Activated gamma-delta T cell treated with anti-CD3 and anti-CD28 coated beads, Interleukin-2, amount 50 U/mL, for 16 hours (primary cell): ENCODE measurements at places on chromosomes 13 and 19.

- DNase-seq, result no peak
These were observed 5.4 kb upstream of the TRIM28 start for GRCh38 chr19:58538257-58539168.

DNA sequence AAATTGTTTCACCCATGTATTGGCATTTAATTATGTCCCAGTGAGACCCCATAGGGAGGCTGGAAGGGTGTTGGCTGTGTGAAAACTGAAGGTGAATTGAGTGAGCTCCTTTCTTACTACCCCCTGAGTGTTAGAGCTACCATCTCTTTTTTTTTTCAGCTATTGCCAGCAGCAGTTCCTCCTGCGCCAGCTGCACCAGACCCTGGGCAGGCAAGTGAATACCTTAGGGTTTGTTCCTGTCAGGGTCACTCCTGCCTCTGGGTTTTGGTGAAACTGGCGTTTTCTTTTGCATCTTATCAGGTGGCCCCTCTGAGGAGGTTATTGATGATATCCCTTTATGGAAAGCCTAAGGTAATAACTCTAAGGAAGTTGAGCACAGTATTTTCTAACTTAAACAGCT, 25.5 kb downstream of the CEACAM8 start:
- DNase-seq, result no peak

DNA sequence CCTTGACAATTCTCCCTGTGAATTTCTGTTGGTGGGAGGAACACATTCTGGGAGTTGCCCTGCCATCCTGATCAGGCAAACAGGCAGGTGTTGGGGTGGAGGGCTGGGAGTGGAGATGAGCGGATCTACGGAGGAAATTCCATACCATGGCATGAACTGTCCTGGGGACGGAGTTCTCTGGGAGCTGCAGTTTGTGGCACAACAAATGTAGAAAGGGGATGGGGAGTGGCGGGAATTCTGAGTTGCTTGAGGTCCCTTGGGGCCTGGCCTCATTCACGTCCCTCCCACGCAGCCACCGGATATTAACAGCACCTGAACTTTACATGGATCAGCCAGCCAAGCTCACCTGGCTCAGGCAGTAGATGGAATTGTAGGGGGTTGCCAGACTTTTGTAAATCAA, 70.0 kb downstream of the CHST8 start:
- DNase-seq, result no peak

GRCh38 chr19:2475018-2475701, 767 bp upstream of the GADD45B start:
- peak; percentile 49 for DNase-seq

DNA sequence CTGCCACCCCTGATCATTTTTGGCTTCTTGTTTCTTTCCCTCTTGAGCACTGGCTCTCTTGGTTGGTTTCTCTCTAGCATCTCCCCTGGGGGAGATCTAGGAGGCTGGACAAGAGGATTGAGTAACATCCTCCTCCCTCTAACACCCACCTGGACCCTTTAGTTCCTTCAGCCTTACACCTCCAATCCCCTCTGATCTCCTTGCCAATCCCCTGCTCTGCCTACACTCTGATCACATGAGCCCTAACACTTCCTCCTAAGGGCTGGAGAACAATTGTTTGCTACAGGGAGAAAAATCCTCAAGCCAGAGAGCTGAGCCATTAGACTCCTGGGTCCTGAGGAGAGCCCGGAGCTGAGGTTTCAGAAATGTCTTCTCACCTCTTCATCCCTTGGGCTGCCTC, 65.9 kb upstream of the ADGRL1 start:
- no peak for DNase-seq

DNA sequence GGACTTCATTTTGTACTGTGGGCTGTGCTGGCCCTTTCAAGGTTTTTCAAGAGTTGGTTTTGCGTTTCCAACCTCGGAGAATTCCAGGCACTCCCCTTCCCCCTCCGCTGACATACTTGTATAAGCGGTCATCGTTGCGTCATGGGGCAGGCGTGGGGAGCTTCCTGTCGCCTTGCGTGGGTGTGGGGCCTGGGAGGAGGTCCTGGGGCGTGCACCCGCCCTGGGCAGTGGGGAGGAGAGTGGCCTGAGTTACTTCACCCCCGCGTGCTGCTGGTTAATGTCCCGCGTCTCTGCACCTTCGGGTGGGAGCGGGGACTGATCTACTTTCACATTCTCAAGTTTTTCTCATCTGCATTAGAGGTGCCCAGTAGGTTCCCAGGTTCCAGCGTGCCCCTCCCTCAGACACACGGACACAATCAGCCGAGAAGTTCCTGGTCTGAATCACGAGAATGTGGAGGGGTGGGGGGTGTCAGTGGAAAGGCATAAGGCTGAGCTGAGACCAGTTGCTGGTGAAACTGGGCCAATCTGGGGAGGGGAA, 4.1 kb downstream of the IER2 start:
- peak; percentile 47 for DNase-seq

- no peak for DNase-seq
These were observed 38.0 kb downstream of the NFIX start for GRCh38 chr19:13033244-13033643.

GRCh38 chr19:6103217-6103644, 7.1 kb downstream of the RFX2 start:
- no peak for DNase-seq

- no peak for DNase-seq
These were observed 3.5 kb downstream of the N4BP2L2 start for GRCh38 chr13:32535115-32535514.

DNA sequence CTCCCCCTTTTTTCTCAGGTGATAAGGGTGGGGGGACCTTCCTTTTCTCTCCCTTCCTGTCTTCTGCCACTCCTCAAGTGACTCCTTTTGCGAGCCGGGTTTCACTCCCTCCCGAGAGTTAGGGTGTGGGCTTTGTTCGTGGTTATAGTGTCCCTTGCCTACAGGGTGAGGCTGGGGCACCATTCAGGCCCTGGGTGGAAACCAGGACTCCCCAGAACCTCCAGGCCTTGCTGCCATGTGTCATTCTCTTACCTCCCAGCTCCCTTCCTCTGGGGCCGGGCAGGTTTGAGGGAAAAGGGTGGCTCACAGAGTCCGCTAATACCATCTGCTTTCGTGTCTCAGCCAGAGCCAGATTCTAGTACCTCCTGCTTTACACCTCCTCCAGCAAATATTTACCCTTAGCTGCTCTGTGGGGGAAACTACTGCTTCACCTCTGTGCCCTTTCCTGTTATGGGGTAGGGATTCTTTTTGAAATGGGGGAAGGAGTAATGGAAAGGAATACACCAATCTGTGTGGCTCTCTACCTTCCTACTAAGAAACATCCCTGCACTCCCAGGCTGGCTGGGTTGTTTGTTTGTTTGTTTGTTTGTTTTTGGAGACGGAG, 2.8 kb downstream of the ACTN4 start:
- no peak for DNase-seq

- no peak for DNase-seq
These were observed 406.9 kb downstream of the FGF9 start for GRCh38 chr13:22077764-22078163.

DNA sequence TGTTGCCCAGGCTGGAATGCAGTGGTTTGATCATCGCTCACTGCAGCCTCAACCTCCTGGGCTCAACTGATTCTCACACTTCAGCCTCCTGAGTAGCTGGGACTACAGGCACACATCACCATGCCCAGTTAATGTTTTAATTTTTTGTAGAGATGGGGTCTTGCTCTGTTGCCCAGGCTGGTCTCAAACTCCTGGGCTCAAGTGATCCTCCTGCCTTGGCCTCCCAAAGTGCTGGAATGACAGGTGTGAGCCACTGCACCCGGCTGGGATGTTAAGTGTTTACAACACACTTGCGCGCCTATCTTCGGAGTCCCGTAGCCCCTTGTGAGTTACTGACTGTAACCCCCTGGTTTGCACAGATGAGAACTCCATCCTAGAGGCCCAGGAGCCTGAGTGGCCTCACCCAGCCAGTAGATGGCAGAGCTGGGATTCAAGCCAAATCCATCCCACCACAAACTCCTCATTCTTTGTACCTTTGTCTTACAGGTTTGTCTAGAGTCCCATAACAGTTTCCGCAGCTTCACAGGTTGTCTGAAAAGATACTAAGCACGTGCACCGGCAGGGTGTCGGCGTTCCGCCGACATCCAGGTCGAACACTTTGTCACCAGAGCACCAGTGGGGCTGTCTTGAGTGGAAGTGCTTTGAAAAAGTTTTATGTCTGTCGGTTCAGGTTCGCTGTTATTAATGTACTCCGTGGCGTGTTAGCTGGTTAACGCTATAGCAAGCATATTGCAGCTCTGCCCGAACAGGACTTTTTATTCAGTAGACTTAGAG, 14.7 kb downstream of the MAG start:
- no peak for DNase-seq

DNA sequence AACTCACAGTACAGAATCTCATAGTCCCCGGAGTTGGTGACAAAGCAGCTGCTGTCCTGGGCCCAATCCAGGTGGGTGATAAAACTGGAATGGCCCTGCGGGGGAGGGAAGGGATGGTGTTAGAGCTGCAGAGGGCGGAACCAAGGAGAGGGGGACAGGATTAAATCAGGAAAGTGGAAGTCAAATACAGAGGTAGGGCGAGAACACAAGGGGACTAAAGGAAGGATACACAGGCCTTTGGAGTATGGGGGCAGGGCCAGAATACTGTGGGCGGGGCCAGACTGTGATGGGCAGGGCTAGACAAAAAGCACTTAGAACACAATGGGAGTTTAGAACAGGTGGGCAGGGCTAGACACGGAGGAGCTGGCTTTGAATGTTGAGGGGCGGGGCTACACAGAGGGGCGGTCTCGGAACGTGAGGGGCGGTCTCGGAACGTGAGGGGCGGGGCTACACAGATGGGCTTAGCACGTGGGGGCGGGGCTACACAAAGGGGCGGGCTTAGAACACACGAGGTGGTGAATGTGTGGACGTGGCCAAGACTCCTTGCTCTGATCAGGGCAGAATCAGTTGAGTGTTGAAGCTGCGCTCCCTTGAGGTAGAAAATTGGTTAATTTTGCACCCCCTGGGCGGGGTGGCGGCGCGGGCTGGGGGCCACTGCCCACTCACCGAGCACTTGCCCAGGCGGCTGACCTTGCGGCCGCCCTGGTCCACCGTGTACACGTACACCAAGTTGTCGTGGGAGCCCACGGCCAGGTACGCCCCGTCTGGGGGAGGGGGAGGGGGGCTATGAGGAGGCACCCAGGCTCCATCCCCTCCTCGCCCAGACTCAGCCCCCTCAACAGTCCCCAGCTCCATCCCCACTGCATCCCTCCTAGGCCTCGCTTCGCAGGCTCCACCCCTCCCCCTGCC, 14.0 kb upstream of the GPR4 start:
- peak; percentile 28 for DNase-seq

DNA sequence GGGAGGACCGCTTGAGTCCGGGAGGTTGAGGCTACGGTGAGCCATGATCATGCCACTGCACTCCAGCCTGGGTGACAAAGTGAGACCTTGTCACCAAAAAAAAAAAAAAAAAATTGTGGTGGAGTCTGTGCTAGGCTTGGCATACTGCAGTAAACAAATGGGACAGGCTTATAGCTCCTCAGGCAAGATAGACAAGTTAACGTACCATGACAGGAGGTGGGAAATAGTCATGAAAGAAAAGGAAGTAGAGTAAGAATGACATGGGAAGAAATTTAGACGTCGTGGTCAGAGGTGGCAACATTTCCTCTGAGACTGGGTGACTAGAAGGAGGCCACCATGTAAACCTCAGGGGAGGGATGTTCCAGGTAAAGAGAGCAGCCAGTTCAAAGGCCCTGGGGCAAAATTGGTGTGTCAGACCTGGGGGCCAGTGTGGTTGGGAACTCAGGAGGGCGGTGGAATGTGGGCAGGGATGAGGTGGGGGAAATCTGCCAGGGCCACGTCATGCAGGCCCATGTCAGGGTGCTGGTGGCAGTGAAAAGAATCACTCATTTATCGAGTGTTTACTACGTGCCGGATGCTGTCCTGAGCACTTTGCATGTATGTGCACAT, 5.6 kb downstream of the SNRPA start:
- peak; percentile 28 for DNase-seq

DNA sequence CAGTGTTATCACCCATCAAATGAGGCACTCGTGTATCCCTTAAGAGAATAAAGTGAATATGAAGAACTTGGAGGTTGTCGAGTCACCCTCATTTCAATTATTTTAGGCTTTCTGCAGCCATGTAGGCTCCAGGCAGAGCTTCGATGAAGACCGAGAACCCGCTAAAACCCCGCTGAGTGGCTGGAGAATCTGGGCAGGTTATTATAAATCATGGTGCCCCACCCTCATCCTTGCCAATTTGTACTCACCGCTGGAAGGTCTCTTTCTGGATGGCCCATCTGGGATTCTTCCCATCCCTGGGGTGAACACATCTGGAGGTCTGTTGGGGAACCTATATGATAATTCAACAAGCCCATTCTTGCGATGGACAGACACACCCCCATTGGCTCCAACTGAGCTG, 190.8 kb downstream of the ZNF536 start:
- no peak for DNase-seq

DNA sequence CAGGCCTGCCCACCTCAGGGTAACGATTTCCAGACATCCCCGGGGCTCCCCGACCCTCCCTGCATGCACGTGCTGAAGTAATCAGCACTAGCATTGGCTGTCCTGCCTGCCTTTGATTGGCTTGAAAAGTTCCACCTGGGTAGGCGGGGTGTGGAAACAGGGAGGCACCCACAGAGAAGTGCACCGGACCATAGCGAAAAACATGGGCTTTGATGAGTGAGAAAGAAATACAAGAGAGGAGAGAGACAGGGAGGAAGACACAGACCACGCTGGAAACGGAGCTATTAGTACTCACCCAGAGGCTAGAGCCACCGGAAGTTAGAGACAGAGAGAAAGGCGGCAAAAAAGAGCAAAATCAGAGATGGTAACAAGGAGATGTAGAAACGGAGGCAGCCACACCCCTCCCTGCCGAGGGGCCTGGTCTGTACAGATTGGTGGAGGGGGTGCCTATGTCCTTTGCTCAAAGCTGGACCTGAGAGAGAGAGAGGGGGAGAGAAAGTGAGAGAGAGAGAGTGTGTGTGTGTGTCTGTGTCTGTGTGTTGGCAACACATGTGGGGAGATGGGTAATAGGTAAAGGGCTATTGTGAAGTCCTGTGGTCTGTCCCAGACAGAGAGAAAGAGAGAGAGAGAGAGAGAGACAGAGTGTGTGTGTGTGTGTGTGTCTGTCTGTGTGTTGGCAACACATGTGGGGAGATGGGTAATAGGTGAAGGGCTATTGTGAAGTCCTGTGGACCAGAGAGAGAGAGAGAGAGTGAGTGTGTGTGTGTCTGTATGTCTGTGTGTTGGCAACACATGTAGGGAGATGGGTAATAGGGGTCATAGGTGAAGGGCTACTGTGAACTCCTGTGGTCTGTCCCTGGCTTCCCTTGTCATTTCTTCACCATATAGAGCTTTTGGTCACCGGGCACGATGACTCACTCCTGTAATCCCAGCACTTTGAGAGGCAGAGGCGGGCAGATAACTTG, 2.9 kb downstream of the CGB3 start:
- DNase-seq, result no peak
